ENCODE measurements at places on chromosomes 12 and 14. TPM values are rescaled to one million over a fixed set of nuclear protein-coding genes. Genes with fewer than 3 reads are reported as not detected.

The HHIPL1 gene
- total RNA-seq = 0.04 TPM

The CEBPE gene
- total RNA-seq = 0.22 TPM

The KRT78 gene
- total RNA-seq = not detected

The KRT79 gene
- total RNA-seq = not detected

DNA sequence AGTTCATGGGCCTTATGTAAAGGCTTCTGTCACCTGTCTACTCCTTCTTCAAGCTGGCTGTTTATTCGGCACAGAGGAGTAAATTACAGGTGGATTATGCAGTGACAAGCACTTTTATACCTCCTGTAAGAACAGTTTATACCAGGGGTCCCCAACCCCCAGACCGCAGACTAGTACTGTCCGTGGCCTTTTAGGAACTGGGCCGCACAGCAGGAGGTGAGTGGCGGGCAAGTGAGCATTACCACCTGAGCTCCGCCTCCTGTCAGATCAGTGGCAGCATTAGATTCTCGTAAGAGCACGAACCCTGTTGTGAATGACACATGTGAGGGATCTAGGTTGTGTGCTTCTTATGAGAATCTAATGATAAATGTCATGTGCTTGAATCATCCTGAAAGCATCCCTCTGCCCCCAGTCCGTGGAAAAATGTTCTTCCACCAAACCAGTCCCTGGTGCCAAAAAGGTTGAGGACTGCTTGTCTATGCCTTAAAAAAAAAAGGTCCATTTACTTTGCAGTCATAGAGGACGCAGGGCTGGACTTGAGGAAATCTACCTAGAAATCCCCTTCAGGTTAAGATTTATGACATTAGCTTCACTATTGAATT, 78.8 kb downstream of the ETV6 start:
- H3K4me1 ChIP-seq = peaks cover 67% of the 10 kb centered on the region
- H3K27ac ChIP-seq = no peak overlapping the region
- H3K27me3 ChIP-seq = no peaks in the 10 kb centered on the region

DNA sequence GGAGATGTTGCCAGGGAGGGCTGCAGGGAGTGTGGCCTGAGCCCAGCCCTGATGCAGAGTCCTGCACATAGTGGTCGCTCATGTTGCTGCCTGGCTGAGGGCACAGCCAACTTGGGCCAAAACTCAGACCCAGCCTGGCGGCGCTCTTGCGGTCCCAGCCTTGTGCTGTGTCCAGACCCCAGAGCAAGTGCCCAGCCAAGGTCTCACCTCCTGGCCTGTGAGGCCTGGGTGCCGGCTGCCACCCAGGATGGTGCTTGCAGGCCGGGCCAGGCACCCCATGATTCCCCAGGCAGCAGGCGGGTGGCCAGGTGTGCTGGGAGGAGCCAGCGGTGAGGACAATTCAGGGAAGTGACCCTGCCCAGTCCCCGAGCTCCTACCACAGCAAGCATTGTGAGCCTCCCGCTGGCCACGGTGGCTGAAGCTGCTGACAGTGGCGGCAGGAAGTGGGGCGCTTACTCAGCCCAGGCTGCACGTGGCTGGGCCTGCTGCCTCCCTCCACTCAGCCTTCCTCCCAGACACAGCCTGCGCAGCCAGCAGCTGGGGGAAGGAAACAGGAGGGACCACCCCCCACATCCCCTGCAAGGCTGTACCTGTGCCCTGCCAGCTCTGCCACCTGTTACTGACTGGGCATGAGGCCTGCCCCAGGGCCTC, 17.7 kb upstream of the PGF start:
- H3K4me1 ChIP-seq = no peaks in the 10 kb centered on the region
- H3K4me3 ChIP-seq = no peak overlapping the region
- H3K27me3 ChIP-seq = no peaks in the 10 kb centered on the region
- H3K27ac ChIP-seq = no peak overlapping the region
- H3K36me3 ChIP-seq = no peaks in the 10 kb centered on the region

The TAS2R9 gene
- not detected for total RNA-seq

DNA sequence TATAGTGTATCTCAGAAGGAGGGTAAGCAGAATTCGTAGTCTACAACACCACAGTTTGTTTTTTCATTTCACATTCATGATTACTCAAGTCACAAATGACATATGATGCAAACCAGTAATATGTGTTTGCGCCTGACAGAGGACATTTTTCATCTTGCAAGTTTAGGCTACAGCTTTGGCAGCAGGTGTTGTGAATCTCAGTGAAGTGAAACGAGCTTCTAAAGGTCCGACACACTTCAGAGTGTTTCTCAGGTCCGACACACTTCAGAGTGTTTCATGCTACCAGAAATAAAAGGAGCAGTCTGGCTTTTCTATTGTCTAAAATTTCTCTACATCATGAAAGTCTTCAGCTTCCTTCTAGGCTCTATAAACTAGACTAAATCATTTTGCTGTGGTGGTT, 22.7 kb downstream of the CLEC14A start:
- H3K27me3 ChIP-seq = no peaks in the 10 kb centered on the region
- no peaks in the 10 kb centered on the region for H3K36me3 ChIP-seq
- no peak overlapping the region for H3K4me3 ChIP-seq
- DNase-seq = no peak
- no peaks in the 10 kb centered on the region for H3K4me1 ChIP-seq

GRCh38 chr12:110243227-110243626, 37.8 kb upstream of the ATP2A2 start:
- H3K4me3 ChIP-seq = no peak overlapping the region
- H3K36me3 ChIP-seq = no peaks in the 10 kb centered on the region
- H3K27me3 ChIP-seq = no peaks in the 10 kb centered on the region
- no peak for DNase-seq
- no peak overlapping the region for H3K27ac ChIP-seq

DNA sequence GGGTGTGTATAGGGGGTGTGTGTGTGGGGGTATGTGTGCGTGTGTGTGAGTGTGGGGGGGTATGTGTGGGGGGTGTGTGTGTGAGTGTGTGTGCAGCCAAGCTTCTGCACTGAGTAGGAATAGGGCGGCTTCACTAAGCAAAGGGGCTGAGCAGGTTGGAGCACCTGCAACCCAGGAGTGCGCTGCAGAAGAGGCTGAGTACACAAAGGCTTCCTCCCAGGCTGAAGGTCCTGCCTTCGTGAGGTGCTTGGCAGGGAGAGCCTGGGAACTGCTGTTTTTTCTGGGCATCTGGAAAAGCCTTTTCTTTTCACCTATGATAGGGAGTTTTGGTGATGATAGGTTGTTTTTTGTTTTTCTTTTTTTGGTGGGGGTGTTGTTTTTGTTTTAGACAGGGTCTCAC, 6.0 kb upstream of the NUDT14 start:
- H3K27ac ChIP-seq = no peak overlapping the region
- no peaks in the 10 kb centered on the region for H3K36me3 ChIP-seq
- H3K4me3 ChIP-seq = no peak overlapping the region
- DNase-seq = no peak
- H3K27me3 ChIP-seq = no peaks in the 10 kb centered on the region

DNA sequence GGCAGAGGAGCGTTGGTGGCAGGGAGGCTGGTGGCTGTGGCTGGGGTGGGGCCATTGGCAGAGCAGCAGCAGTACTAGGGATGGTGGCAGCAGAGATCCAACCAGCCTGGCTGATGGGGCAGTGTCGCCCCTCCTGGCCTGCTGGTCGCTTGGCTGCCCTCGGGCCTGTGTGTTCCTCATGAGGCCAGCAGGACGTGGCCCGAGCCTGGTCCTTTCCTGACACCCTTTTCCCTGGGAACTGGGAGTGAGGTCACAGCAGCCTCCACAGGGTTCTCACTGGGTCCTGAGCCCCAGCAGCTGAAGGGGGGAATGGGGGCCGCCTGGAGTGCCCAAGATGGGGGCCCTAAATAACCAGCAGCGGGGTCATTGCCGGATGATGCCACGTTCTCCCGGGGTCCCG, 46.1 kb downstream of the KIF26A start:
- no peaks in the 10 kb centered on the region for H3K4me1 ChIP-seq
- H3K36me3 ChIP-seq = no peaks in the 10 kb centered on the region
- DNase-seq = no peak
- H3K4me3 ChIP-seq = no peak overlapping the region
- H3K27me3 ChIP-seq = no peaks in the 10 kb centered on the region
- H3K27ac ChIP-seq = no peak overlapping the region

The RASSF8 gene
- 0.31 TPM for total RNA-seq

All from CD8-positive, alpha-beta memory T cell (primary cell).